ENCODE measurements at places on chromosomes 16 and 17.

GRCh38 chr16:21222495-21223337, 10.8 kb upstream of the ANKS4B start:
- no peak for DNase-seq

DNA sequence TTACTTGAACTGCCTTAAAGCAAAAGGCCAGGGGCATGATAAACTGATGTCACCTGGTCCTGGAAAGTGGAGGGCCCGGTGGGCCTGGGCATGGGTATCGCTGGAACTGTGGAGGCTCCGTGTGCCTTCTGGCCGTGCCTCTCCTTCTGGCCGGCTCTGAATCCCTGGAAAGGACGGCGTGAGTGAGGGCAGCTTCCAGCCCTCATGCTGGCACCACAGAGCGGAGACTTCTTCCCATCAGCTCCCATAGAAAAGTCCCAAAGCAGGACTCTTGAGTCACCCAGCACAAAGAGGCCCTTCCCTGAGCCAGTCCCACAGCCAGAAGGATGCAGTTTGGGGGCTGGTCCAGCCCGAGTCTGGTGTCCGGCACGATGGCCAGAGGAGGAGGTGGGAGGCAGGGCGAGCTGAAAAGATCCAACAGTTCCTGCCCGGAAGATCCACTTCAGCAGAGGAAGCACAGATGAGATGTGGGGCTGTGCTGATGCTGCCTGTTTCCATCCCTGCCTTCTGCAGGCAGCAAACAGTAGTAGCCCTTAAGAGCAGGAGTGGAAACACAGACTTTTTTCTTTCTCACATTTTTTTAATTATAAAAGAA, 7.8 kb downstream of the GAA start:
- DNase-seq: no peak

DNA sequence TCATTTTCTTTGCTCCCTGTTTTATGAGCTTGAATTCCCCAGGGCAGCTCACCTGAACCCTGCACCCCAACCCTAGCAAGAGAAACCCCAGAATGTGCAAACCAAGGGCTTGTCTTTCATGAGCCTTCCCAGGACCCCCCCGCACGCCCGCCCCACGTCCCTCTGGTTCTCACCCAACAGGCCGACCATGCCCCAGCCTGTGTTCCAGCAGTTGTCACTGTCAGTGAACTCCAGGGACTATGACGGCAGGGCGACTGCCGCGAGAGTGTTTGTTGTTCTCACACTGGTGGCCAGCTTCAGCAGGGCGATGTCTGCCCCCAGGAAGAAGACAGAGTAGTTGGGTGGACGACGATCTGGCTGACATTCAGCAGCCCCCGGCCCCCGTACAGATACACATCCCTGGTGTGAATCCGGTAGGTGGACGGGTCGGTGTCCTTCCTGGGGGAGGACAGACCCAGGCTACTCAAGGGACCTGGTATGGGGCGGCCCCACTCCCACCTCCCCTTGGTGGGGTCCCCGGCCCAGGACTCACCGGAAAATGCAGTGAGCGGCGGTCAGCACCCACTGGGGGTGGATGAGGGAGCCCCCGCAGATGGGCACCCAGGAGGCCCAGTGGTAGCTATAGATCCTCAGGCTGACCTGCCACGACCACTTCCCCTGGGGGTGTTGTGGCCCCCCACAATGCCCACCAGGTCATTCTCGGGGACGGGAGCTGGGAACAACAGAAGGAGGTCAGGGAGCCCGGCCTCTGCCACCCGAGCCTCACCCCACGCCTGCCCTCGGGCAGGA, 20.1 kb downstream of the TPSD1 start:
- DNase-seq: no peak

DNA sequence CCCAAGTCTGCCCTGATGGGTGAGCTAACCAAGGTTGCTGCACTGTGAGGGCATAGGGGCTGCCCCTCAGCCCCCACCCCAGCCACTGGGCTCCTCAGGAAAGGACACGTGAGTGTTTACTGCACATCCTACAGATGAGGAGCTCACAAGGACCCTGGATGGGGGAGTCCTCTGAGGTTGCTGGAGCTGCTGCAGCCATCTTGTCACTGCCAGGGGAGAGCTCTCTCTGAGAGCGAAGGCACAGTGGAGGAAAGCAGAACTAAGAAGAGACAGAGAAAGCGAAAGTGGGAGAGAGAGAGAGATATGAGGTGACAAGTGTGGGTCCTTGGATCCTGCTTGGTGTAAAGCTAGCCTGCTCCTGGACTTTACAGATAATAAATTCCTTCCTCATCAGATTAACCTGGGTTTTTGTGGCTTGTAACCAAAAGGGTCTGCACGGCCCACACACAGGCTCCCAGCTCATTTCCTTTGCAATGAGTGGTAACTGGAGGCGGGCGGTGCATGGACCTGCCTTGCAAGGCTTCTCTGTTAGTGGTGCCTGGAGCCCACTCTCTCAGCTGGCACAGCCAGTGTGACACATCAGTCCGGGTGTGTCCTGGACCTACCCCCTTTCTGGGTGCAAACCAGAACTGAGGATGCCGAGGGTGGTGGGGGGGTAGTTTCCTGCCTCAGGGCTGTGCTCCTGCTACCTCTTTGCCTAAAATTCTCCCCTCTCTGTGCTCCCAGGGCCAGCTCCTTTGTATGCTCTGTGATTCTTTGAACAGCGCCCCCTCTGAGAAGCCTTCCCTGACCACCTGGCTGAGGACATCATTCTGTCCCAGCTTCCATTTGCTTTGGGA, 14.2 kb downstream of the SNX20 start:
- DNase-seq: no peak

DNA sequence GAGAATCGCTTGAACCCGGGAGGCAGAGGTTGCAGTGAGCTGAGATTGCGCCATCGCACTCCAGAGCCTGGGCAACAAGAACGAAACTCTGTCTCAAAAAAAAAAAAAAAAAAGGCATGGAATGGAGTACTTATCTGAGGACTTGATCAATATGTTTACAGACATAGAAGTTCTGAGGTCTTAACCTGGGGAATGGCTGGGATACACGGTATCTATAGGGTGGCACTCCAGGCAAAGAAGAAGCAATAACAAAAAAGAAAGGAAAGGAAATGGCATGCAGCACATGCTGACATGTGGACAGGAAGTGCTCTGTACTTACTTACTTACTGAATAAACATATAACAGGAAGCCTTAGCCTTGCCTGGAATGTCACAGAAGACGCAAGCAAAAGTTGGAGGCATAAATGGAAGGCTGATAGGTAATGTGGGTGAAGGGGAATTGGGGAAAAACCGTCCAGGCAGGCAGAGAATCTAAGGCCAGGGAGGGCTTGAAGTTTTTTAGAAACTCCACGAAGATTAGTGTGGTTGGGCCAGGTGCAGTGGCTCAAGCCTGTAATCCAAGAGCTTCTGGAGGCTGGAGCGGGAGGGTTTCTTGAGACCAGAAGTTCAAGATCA, 10.1 kb upstream of the SPOP start:
- DNase-seq: no peak

GRCh38 chr17:10622617-10623485, 34.3 kb downstream of the MYH3 start:
- no peak for DNase-seq

GRCh38 chr16:49800876-49801275, 55.0 kb downstream of the ZNF423 start:
- no peak for DNase-seq

DNA sequence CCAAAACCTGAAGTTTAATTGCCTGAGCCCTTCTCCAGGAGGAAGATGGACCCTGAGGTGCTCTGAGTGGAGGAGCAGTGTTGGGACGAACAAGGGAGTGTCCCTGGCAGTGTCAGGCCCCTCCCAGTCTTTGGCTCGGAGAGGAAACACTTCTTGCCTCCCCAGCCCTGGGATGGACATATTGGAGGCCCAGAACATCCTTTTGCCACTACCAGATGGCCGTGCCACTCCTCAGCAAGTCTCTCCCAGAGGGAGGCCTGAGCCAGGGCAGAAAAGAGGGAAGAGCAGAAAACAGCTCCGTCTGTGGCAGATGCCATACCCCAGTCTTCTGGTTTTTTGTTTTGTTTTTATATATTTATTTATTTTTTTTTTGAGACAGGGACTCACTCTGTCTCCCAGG, 91.5 kb upstream of the CRHR1 start:
- no peak for DNase-seq

DNA sequence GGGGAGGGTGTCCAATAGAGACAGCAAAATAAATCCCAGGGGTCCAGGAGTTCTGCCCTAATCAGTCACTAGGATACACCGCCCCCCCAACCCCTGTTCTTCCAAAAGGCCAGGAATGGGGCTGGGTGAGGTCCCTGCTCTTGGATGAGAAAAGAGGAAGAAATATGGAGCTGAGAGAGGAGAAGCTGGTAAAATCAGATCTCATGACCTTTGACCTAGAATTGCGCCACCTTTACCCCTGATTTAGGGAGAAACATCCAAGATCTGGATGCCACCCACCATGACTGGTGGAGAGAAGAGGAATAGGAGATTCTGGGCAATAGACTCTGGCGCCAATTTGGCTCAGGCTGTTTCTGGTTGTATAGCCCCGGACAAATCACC, 707 bp upstream of the CACNB1 start:
- no peak for DNase-seq

- DNase-seq: no peak
Measured at GRCh38 chr17:66610361-66611133, 224.4 kb upstream of the CACNG5 start.

DNA sequence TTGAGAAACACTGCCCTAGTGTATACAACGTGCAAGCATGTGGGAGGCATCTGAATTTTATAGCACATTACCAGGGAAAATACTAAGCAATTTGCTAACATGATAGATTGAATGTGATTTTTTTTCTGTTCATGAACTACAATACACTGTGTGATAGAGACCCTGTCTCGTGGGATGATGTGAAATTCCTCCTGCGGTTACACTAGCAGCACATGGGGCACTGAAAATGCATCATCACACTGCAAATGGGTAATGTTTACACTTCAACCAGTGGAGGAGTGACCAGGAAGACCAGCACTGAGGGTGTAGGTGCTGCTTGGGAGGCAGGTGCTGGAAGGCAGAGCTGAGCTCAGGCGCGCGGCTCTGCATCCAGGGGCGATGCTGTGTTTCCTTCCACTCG, 28.8 kb downstream of the ORC6 start:
- DNase-seq: no peak

- no peak for DNase-seq
Measured at GRCh38 chr17:16919663-16920627, 52.0 kb downstream of the TNFRSF13B start.

GRCh38 chr16:28491230-28491969, 474 bp downstream of the CLN3 start:
- DNase-seq: no peak

DNA sequence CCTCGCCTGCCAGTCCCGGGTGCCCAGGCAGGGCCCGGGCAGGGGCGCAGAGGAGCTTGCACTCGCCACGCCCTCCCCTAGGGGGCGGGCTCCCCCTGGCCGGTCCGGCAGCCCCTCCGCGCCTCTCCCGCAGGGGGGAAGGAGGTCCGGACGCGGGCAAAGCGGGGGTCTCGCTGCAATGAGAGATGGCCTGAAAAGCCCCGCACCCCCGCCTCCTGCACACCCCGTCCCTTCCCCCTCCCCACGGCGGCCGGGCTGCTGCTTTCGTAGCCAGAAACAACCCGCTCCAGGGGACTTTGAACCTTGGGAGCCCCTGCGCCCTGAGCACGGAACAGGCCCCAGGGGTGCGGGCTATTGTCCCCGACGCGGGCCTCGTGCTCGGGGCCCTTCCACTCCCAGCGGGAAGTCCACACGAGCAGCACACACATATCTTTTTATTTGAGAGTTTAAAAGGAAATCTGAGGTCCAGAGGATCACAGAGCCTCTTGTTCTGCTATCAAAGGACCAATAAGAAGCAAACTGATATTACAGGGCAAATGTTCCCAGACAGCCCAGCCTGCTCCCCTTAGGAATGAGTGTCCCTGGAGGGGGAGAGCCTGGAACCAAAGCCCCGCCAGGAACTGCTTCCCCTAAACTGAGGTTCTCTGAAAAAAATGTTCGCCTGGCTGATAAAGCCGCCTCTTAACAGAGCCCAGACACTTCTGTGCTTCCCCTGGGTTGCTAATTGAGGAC, 5.8 kb upstream of the CBX4 start:
- DNase-seq: no peak
